ENCODE measurements at places on chromosomes 6 and 20. TPM values are rescaled to one million over a fixed set of nuclear protein-coding genes. Genes with fewer than 3 reads are reported as not detected.

DNA sequence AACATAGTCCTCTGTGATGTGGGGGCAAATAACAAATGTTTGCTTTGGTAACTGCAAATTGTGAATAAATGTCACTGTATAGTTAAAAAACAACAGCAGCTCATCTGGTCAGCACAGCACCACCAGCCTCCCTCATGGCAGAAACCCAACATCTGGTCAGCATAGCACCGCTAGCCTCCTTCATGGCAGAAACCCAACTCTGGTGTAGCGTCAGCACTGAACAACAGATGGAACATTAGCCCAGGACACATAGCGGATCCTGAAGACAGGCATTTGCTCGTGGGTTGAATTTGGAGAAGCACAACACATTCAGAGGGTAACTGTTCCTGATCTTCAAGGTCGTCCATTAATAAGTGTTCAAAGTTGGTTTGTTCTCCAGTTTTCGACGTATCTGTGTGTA lies 265.9 kb downstream of the DLL1 start:
- DNase-seq: no peak

- no peak for DNase-seq
These were observed 4.7 kb downstream of the CDKAL1 start for GRCh38 chr6:20538907-20539306.

BNIP5 gene
- not detected for total RNA-seq

- no peak for DNase-seq
These were observed 54.4 kb upstream of the BHLHE23 start for GRCh38 chr20:63061051-63061770.

TFAP2A gene
- total RNA-seq: 63.5 TPM

DNA sequence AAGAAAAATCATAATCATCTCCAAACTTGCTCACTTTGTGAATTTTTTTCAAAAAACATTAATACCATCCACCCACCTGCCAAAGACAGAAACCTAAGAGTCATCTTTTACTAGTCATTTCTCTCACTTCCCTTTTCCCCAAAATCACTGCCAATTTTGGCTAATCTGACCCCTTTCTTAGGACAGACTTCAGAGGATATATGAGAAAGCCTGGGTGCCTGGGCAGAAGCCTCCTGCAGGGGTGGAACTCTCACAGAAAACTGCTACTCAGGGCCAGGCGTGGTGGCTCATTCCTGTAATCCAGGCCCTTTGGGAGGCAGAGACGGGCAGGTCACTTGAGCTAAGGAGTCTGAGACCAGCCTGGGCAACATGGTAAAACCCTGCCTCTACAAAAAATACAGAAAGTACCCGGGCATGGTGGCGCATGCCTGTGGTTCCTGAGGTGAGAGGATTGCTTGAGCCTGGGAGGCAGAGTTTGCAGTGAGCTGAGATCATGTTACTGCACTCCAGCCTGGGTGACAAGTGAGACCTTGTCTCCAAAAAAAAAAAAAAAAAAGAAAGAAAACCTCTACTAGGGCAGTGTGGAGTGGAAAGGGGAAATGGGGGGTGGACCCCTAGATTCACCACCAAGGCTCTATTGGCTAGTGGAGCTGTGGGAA lies 3.8 kb downstream of the DEK start:
- DNase-seq: no peak

NSFL1C gene
- 76.7 TPM for total RNA-seq

- no peak for DNase-seq
These were observed 2.1 kb downstream of the EZR start for GRCh38 chr6:158816803-158817727.

Measured in mesothelial cell of epicardium (in vitro differentiated cells).